ENCODE measurements at places on chromosomes 16 and 17.
A peak's percentile ranks its signal among the peaks of the same experiment; 100 is the strongest.

GRCh38 chr17:78759203-78759968 is 22.7 kb downstream of the CYTH1 start:
- DNase-seq: peak; percentile 83

GRCh38 chr16:54867302-54867832 is 63.3 kb upstream of the IRX5 start:
- DNase-seq: no peak

GRCh38 chr17:57412520-57413096 is 156.3 kb downstream of the MSI2 start:
- no peak for DNase-seq

- DNase-seq: peak; percentile 35
These were observed 17.4 kb downstream of the RNF213 start for GRCh38 chr17:80277751-80278671.

- DNase-seq: peak; percentile 88
These were observed 1.3 kb downstream of the C17orf58 start for GRCh38 chr17:67994817-67995569.

GRCh38 chr16:13521356-13521755 is 398.6 kb upstream of the ERCC4 start:
- no peak for DNase-seq

- DNase-seq: peak; percentile 34
These were observed 76.9 kb downstream of the CYB561 start for GRCh38 chr17:63369233-63369632.

- no peak for DNase-seq
These were observed 111.8 kb downstream of the IRX3 start for GRCh38 chr16:54174750-54175149.

- DNase-seq: no peak
These were observed 23.8 kb upstream of the KCNJ12 start for GRCh38 chr17:21352221-21352980.

- no peak for DNase-seq
These were observed 5.7 kb upstream of the CISD3 start for GRCh38 chr17:38724337-38724988.

DNA sequence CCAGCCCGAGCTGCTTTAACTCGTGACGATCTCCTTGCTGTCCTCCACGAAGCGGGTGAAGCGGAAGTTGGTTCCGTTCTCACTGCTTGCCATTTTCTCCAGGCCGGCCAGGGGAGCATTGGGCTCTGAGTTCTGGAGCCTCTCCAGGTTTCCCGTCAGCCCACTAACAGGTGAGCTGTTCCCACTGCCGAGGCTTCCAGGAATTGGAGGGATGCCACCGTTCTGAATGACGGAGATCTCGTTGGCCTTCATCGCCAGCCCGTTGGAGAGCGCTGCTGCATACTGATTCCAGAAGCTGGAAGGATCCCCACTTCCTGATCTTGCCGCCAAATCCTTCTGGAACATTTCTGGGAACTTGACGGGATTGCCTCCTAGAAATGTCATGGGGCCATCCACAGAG is 14.0 kb downstream of the SALL1 start:
- no peak for DNase-seq

DNA sequence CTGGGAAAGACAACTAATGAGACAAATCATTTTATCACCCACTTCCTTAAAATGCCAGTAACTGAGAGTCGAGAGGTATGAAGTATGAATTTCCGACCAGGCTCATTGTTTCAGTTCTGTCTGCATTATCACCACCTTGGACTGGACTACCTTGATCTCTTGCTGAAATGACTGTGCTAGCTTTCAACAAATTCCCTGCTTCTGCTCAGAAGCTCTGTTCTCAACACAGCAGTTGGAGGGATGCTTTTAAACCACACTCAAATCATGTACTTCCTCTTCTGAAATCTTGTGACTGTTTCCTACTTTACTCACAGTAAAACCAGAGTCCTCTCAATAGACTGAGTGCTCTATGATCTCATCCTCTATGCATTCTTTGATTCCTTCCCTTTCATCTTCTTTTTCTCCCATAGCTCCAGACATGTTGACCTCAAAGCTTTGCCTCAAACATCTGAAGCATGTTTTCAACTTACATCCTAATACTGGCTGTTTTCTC is 195.8 kb downstream of the KCNJ2 start:
- DNase-seq: peak; percentile 95

DNA sequence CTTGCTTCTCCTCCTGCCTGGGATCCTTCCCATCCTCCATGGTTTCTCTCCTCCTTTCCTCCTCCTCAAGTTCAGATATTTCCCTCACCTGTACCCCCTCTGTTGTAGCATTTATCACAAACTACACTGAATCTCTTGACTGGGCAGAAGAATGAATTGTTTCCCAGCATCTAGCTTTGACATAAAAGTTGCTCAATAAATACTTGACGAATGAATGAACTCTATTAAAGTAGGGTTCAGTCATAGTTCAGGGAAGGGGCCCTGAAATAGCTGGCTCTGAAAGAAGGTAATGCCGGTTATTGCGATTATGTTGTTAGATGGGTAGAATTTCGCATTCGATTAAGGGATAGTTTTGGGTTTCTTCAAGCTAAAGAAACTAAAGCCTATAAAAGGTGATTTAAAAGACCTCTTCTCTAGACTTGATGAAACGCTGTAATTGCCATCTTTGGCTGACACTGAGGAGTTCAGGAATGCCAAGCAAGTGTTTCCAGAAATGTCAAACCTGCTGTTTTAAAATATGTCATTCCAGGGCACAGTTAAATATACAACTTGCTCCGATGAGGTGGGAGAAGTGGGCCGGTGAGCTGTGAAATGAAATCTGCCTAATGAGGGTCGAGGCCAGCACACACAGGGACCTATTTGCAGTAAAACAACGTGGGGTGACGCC is 1.0 kb upstream of the CPD start:
- DNase-seq: peak; percentile 68

DNA sequence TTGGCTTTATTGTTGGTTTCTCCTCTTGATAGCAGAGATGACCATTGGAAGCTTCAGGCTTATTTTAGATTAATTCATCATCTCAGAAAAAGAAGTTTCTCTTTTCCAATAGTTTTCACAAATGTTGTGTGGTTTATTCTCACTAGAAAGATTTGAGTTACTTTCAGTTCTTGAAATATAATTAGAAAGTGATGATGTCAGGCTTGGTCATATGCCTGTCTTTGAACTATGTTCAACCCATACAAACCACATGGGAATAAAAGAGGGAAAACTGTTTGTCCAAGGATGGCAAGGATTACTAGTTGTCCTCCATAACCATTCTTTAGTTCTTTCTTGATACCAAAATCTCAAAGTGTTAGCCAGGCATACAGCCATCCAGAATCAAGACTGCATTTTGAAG is 3.7 kb upstream of the HS3ST2 start:
- DNase-seq: no peak

DNA sequence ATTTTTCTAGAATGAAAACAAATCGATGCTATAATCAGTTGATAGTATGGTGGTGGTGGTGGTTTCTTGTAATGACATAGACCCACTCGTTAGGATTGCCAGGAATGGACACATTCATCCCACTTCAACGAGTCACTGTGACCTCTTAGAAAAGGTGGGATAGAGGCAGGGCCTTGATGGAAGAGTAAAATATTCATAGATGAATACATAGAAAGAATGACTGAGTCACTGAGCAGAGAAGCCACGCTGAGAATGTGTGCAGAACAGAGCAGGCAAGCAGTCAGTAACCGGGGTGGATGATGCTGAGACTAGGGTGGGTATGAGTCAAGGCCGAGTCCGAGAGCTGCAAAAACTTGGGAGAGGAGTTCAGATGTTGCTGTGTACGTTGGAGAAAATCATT is 129.9 kb downstream of the PITPNC1 start:
- peak; percentile 81 for DNase-seq

DNA sequence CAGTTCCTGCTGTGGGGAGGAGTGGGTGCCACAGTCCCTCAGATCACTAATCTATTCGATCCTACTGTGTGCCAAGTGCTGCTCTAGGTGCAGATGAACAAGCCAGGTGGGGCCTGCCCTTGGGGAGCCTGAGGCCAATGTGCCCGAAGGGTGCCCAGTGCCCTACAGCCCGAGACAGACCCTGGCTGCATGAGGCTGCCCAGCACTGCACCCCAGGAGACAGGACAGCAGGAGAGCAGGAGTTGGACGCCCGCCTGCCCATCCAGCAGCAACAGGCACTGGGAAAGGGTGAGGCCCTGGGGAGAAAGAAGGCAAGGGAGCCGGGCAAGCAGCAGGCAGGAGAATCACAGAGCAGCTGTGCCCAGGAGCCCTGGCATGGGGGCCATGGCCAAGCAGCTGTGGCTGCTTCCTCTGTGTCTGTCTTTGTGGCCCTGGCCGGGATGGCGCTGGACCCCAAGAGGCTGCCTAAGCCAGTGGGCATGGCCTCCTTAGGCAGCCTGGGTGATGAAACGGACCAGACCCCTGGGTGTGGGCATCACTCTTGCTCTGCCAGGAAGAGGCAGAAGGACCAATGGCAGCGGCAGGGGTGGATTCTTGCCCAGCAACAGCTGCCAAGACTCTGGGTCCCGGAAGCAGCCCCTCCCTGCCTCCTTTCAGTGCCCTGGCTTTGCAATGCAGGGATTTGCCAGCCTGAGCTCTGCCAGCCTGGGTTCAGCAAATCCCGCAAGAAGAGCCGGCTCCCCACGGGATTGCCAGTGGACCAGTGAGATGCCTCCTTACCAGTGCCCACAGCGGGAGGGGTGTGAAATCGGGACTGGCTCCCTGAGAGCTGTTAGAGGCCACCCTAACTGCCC is 179.6 kb upstream of the TNRC6C start:
- DNase-seq: no peak

GRCh38 chr16:48269011-48269410 is 21.7 kb upstream of the ABCC11 start:
- no peak for DNase-seq

GRCh38 chr16:72840631-72841381 is 207.1 kb downstream of the ZFHX3 start:
- peak; percentile 24 for DNase-seq

DNA sequence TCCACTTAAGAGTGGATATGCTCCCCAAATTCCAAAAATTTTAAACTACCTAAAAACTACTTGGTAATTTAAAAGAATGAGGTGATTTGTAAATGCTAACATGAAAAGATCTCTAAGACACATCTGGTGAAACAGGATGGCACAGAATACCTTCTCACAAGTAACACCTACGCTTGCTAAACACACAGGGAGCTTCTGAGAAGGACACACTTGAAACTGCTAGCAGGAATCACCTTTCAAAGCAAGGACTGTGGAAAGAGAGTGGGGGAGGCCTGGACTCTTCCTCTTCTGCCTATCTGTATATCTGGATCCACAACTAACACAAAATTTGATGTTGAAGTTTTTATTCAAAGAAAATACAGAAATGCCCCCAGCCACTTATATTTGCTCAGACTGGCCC is 52.4 kb downstream of the CYTH1 start:
- no peak for DNase-seq

- DNase-seq: no peak
These were observed 245.1 kb downstream of the SOX9 start for GRCh38 chr17:72365857-72366414.

GRCh38 chr16:11582157-11582814 is 4.4 kb downstream of the LITAF start:
- no peak for DNase-seq

DNA sequence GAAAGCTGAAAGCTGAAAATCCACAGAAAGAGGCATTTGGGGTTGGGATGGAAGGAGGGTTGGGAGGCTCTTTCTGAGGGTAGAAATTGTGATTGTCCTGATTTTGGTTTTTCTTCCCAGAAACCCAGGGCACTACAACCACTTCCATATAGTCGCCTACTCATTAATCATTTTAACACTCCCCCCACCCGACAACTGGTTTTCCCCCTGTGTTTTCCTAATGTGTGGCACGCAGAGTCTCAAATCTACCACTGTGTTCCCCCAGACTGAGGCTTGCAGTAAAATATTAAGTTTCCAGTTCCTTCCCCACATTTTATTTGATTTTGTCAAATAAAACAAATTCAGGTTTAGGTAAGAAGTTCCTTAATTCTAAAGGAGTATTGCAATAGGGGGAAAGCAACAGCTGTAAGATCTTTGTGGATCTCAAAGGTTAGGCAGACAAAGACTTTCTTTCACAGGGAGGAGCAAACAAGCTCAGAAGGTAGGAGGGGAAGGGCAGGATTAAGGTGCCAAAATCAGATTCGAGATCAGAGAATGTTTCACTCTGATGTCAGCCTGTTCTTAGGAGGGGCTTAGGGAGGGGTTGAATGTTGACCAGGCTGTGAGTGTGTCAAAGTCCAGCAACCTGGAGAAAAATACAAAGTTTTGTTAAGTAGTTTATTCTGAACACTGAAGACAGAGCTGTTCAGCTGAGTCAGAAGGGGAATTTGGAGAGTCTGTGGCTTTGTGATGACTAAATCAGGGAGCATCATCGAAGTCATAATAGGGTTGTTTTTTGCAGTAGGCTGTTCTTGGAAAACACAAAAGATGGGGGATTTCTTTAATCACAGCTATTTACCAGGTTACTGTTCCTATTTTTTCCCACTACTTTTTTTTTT is 3.6 kb downstream of the ZNF267 start:
- DNase-seq: peak; percentile 97

DNA sequence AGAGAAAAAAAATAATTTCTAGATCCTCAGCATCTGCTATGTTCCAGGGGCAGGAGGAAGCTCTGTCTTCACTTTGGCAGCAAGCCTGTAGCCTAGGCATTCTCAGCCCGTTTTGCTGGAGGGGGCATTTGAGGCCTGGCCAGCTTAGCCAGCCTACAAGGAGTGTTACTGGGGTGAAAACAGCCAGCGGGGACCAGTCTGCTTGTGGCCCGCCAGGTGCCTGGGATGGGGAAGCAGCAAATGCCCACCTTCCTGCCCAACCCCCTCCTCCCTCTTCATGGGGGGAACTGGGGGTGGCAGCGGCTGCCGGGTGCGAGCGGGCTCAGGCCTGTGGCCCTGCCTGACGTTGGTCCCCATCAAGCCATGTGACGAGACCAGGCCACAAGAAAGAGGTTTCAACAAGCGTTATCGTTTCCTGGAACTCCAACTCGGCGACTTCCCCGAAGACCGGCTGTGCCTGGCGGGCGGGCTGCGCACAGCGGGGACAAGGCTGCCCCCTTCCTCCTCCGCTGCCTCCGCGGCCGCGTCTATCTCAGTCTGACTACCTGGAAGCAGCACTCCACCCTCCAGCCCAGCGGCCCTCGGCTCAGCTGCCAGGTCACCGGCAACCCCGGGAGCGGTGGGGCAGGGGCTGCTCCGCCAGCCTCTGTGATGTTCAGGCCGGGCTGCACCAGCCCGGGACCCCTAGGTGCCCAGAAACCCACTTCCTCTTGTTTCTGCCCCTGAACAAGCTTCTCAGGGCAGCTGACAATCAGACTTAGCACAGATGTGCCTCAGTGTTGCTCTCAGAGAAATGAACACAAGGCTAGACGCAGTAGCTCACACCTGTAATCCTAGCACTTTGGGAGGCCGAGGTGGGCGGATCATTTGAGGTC is 22.9 kb downstream of the SOCS1 start:
- no peak for DNase-seq

DNA sequence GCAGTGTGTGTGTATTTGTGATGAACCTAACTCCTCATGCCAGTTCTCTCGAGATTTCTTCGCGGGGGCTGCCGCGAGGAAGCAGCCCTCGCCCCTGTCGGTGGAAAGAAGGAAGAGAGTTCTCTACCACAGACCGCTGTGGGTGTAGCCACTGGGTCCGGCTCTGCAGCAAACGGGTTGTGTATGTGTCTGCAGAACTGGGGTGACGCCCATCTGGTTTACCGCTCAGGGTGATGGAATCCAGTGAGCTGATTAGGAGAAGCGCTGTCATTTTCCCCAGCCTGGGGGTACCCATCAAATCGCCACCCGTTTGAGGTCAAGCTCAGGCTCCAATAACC is 7.7 kb downstream of the CORO6 start:
- peak; percentile 40 for DNase-seq

GRCh38 chr17:12928736-12929135 is 89.1 kb downstream of the ELAC2 start:
- no peak for DNase-seq

- DNase-seq: no peak
These were observed 31.4 kb downstream of the CACNA1H start for GRCh38 chr16:1184156-1184868.

- no peak for DNase-seq
These were observed 13.1 kb downstream of the CTU2 start for GRCh38 chr16:88719267-88719932.
